NK-92 treated with Interleukin-12 subunit alpha and Interleukin-12 subunit beta, amount 100 ng/mL, for 24 hours (cell line): ENCODE measurements at places on chromosomes 1 and 21.

DNA sequence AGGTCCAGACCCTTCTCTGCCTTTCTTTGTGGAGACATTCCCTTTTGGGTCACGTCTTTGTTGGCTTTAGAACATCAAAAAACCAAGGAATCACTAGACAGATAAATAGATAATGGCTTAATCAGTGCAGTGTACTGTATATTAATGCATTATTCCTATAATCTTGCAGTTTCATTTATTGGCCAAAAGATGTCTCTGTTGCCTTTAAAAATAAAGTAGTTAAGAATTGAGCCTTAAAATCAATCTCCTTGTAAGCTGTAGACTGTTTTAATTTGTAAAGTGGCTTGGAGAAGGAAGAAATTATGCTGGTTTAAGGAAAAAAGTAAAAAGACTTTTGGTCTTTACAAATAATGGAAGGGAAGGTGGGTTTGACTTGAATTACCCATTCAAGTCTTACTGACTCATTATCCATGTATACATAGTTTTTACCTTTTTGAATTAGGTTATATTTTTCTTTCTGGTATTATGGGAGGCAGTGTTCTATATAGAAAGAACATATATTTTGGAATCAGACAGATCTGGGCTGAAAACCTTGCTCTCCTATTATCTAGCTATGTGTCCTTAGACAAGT lies 84.6 kb downstream of the VPS13D start:
- DNase-seq = no peak

DNA sequence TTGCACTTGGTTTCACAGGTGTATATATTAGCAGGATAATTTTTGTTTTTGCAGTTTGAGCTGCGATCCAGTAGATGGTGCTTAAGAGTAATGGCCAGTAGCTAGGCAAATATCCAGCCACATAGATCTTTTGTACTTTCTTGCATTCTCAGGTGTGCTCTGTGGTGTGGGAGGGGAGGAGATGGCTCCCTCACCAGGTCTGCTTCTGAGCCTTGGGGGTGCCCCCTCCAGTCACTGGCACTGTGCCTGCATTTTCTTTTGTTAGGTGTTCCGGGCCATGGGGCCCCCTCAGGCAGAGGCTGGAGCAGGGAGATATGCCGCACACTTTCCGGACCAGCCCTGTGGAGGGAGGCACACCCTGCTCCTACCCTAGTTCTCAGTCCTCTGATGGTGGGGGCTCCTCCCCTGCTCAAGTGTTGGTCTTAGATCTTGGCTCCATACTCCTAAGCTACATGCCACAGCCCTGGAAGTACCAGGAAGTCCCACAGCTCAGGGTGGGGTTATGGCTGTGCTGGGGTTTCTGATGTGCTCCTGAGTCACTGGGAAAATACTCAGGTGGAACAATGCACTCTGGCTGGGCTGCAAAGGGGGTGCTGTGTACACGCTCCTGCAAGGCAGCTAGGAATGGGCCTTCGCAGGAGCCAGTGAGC lies 197.6 kb upstream of the DMRTA2 start:
- no peak for DNase-seq

- no peak for DNase-seq
Observed at GRCh38 chr1:155933591-155934096, 569 bp downstream of the KHDC4 start.

- DNase-seq = no peak
Observed at GRCh38 chr1:29504709-29505410, 268.5 kb downstream of the PTPRU start.

DNA sequence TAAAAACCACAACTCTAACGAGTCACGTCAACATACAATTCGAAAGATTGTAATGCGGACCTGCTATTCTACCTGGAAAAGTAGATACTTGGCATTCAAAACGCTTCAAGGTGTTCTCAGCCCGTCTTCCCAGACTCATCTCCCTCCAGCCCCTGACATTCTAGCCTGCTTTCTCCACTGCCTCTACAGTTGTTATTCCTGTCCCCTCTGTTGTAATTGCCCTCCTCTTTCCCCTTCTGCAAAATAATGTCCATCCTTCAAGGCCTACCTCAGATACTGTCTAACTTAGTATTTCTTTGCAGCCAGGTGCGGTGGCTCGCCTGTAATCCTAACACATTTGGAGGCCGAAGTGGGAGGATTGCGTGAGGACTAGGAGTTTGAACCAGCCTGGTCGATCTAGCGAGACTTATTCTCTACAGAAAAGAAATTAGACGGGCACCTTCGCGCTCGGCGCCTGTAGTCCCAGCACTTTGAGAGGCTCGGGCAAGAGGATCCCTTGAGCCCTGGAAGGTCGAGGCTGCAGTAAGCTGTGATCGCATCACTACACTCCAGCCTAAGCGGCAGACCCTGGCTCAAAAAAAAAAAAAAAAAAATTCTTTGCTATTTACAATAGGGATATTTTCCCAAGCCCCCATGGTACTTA lies 756 bp upstream of the RBM34 start:
- DNase-seq = no peak
